ENCODE measurements at places on chromosomes 12 and 14. TPM values are rescaled to one million over a fixed set of nuclear protein-coding genes. Genes with fewer than 3 reads are reported as not detected.

SMCO2 gene
- total RNA-seq = not detected

UNC119B gene
- 14.7 TPM for total RNA-seq

RERG gene
- not detected for total RNA-seq

ASIC1 gene
- 1.9 TPM for total RNA-seq

Measured in mammary microvascular endothelial cell (primary cell).